Hepatocyte (in vitro differentiated cells): ENCODE measurements at places on chromosomes 4 and X. TPM values are rescaled to one million over a fixed set of nuclear protein-coding genes. Genes with fewer than 3 reads are reported as not detected.

- H3K4me3 ChIP-seq = no peak overlapping the region
- H3K27me3 ChIP-seq = no peaks in the 10 kb centered on the region
- no peaks in the 10 kb centered on the region for H3K4me1 ChIP-seq
- no peaks in the 10 kb centered on the region for H3K36me3 ChIP-seq
Observed at GRCh38 chr4:11914406-11914805, 485.7 kb upstream of the HS3ST1 start.

DNA sequence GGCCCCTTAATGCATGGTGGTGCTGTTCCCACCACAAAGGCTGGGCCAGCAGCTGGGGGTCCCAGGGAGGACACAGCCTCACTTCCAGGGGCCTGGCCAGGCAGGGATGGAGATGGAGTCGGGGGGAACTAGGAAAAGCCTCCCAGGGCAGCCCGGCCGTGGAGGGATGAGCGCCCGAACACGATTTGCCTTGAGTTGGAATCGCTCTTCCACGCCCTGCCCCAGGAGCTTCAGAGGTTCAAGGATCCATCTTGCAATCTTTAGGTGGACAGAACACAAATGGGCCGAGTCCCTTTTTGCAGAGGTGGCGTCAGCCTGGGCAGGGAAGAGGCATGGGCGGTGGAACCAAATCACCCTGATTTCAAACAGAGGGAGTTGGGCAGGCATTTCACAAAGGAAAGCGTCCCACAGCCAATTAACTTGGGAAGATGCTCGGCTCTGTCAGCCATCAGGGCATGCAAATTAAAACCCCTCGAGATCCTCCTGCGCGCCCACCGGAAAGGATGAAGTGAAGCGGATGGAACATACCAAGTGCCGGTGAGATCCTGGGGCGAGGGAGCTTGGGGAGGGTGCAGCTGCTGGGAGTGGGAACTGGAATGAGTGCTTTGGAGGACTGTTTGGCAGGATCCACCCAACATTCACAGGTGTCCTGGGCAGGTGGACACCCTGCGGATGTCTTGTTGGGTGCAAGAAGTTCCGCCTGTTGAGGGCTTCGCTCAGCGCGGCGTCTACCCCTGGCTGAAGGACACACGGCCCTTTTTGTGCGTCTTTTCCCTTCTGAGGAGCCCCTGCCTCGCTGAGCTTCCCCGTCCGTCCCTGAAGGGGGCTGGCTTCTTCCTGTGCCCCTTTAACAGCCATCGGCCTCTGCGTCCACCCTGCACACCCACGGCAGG, 75.7 kb downstream of the HTRA3 start:
- H3K27ac ChIP-seq = no peak overlapping the region
- H3K36me3 ChIP-seq = no peaks in the 10 kb centered on the region
- DNase-seq = no peak
- H3K4me3 ChIP-seq = no peak overlapping the region

NCAPG gene
- total RNA-seq = 10.4 and 11.9 TPM in 2 replicates

- no peak overlapping the region for H3K27ac ChIP-seq
- no peaks in the 10 kb centered on the region for H3K4me1 ChIP-seq
- no peak overlapping the region for H3K4me3 ChIP-seq
- H3K36me3 ChIP-seq = no peaks in the 10 kb centered on the region
- no peak for DNase-seq
Observed at GRCh38 chr4:141804836-141805235, 168.5 kb downstream of the IL15 start.
